Activated CD4-positive, alpha-beta T cell treated with anti-CD3 and anti-CD28 coated beads for 24 hours (primary cell): ENCODE measurements at places on chromosomes 5 and 9.

- DNase-seq: no peak
Measured at GRCh38 chr5:16681876-16682275, 65.1 kb upstream of the RETREG1 start.

DNA sequence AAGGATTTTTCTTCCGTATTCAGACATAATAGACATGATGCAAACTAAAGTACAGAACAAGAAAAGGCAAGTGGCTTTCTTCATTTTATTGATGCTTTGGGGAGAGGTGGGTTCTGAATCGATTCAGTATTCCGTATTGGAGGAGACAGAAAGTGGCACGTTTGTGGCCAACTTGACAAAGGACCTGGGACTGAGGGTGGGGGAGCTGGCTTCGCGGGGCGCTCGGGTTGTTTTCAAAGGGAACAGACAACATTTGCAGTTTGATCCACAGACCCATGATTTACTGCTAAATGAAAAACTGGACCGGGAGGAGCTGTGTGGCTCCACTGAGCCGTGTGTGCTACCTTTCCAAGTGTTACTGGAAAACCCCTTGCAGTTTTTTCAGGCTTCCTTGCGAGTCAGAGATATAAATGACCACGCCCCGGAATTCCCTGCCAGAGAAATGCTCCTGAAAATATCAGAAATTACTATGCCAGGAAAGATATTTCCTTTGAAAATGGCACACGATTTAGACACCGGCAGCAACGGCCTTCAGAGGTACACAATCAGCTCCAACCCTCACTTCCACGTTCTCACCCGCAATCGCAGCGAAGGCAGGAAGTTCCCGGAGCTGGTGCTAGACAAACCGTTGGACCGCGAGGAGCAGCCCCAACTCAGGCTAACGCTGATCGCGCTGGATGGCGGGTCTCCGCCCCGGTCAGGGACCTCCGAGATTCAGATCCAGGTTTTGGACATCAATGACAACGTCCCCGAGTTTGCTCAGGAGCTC, 551 bp downstream of the PCDHB6 start:
- DNase-seq: no peak

DNA sequence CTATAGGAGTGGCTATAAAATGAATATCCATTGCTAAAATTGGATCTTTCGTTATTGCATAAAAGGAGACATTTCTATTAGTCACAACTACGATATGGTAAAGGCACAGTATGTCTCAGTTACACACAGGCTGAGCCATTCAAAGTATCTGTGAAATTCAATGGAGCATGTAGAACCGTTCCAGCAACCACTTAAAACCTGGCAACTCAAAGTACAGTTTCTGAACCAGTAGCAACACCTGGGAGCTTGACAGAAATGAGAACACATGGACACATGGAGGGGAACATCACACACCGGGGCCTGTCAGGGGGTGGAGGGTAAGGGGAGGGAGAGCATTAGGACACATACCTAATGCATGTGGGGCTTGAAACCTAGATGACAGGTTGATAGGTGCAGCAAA, 15.4 kb downstream of the POC5 start:
- no peak for DNase-seq

DNA sequence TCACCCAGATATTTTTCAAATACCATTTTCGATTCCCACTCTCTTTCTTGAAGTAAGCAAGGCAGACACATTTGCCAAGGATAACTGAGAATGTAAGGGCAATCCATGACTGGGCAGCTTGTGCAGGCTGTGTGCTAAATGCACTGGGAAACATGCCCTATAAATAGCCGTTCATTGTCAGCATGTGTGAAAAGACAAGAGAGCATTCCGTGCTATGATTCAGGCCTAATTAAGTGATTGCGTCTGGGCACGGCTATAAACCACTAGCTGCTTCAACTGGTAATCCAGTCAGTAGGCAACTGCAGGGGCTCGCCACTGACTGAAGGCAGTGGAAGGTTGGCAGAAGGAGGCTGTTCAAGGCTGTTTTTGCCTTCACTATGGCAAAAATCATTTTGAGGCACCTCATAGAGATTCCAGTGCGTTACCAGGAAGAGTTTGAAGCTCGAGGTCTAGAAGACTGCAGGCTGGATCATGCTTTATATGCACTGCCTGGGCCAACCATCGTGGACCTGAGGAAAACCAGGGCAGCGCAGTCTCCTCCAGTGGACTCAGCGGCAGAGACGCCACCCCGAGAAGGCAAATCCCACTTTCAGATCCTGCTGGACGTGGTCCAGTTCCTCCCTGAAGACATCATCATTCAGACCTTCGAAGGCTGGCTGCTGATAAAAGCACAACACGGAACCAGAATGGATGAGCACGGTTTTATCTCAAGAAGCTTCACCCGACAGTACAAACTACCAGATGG, at the start of gene HSPB3:
HSPB3 (plus strand) TSS at position 287 of the 745 bp plus-strand sequence; CDS start at position 378, 91 bp downstream.
- DNase-seq: no peak

DNA sequence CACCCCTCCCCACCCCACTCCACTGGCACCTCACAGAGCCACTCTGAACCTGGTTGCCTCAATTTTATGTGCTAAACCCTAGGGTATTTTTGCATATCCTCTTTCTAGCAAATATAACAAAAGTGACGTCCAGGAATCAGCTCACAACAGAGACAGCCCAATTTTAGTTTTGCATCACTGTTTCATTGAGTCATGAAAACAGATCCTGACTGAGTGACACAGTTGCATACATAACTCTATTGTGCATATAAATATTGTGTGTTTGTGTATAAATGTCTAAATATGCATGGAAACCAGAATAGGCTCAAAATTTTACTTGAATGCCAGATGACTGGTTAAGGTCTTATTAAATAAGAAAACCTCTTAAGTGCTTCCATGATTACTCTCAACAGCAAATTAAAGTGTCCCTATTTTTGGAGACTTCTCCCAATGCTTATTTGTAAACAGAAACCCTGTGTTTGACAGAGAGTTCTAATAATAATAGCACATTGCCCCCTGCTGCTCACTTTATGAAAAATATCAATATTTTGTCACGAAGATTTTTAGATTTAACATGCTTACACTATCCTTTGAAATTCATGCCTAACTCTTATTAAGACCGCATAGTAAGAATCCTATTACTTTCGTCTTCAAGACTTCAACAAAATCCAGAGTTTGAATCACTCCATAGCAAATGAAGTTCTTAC, 75.5 kb upstream of the PRRC1 start:
- no peak for DNase-seq

GRCh38 chr5:33713136-33713765, 178.5 kb downstream of the ADAMTS12 start:
- no peak for DNase-seq

DNA sequence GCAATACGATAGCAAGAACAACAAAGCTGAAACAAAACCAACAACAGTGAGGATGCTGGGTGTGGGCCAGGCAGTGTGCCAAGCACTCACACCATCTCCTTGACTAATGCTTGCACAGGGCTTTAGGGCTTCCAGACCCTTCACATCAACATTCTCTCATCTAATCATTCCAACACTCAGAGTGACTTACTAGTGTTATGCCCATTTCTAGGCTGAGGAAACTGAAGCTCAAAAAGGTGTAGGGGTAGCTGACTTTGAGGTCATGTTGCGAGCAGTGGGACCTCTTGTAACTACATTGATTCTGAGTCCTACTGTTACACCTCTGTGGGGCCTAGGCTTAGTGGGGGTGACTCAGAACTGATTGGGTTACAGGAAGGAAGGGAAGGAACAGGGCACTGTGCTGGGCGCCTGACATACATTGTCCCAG, 9.7 kb downstream of the ANGPTL2 start:
- DNase-seq: no peak

DNA sequence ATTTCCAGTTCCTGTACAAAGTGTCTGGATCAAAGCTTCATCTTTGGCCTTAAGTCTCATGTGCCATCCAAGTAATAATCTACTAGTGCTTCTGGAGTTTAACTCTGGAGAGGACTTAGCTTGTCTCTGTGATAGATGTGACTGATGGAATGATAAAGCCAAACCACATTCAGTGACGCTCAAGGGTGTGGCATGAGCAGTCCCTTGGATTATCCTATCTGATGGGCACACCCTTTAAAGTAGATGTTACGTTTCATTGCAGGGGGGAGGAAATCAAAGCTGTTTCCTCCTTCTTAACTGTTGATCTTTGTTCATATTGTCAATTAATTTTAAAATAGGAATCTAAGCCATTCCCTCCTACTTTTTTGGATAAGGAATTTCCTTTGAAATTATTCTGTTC, 8.5 kb upstream of the EGFLAM start:
- no peak for DNase-seq
